HCT116 (cell line): ENCODE measurements at places on chromosomes 5 and 9. TPM values are rescaled to one million over a fixed set of nuclear protein-coding genes. Genes with fewer than 3 reads are reported as not detected.

Gene CSNK1G3
- total RNA-seq: 51.1 TPM

Gene SPATA6L
- 0.57 TPM for total RNA-seq

Gene DRD1
- total RNA-seq: 0.54 TPM

Gene PCDHGB6
- total RNA-seq: 0.22 TPM

Gene C9orf50
- not detected for total RNA-seq
